ENCODE measurements at places on chromosomes 12 and 14. TPM values are rescaled to one million over a fixed set of nuclear protein-coding genes. Genes with fewer than 3 reads are reported as not detected.

- H3K27ac ChIP-seq: no peak overlapping the region
- H3K36me3 ChIP-seq: no peaks in the 10 kb centered on the region
- H3K27me3 ChIP-seq: no peaks in the 10 kb centered on the region
- no peaks in the 10 kb centered on the region for H3K4me1 ChIP-seq
Measured at GRCh38 chr12:20476551-20476950, 108.2 kb downstream of the PDE3A start.

Gene DNAJC22
- total RNA-seq: 0.38 TPM

Gene MYH6
- total RNA-seq: 0.97 TPM

Gene KLHDC1
- 16.1 TPM for total RNA-seq

- H3K36me3 ChIP-seq: no peaks in the 10 kb centered on the region
- no peak overlapping the region for H3K27ac ChIP-seq
- H3K4me1 ChIP-seq: no peaks in the 10 kb centered on the region
- H3K4me3 ChIP-seq: no peak overlapping the region
Measured at GRCh38 chr14:64112867-64113678, 181.1 kb downstream of the ESR2 start.

GRCh38 chr14:49960453-49960852 lies 67.6 kb downstream of the ARF6 start:
- no peak for DNase-seq
- no peaks in the 10 kb centered on the region for H3K4me1 ChIP-seq
- H3K4me3 ChIP-seq: no peak overlapping the region

Gene HOTAIR
- total RNA-seq: 0.32 TPM
